ENCODE measurements at places on chromosomes 5 and 9.

DNA sequence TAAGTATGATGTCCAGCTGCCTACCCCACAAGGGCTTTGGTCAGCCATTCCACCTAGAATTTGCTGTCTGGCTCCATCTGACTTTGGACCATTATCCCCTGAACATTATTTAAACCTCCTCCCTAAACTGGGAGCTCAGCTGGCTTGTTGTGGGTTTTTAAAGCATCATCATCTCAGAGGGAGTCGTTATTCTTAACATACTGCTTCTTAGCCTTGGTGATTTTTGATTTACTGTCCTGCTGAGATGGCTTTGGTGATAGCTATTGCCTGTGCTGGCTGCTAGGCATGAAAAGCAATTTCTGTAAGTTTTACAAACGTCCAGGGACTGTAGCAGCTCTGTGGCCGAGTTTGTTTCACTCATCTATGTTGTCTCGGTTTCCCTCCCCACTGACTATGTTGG lies 256.1 kb downstream of the NR3C1 start:
- no peak for DNase-seq

DNA sequence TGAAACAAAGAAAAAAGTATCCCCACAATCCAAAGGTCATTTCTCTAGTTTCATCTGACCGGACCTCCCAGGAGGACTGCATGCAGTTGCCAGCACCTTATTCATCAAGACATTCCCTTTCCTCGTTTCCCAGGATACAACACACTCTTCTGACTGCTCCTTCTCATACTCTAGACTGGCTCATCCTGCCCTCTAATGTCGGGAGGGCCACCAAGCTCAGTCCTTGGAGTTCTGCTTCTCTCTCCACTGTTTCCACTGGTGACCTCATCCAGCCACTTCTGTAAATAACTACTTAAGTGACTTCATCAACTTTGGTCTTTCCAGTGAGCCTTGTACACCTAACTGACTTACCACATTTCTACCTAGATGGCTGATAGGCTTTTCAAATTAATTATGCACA lies 179.1 kb downstream of the EPB41L4A start:
- no peak for DNase-seq

- no peak for DNase-seq
Measured at GRCh38 chr5:72206994-72207393, 99.7 kb downstream of the MAP1B start.

- no peak for DNase-seq
Measured at GRCh38 chr5:4939042-4939781, 200.9 kb upstream of the ADAMTS16 start.

DNA sequence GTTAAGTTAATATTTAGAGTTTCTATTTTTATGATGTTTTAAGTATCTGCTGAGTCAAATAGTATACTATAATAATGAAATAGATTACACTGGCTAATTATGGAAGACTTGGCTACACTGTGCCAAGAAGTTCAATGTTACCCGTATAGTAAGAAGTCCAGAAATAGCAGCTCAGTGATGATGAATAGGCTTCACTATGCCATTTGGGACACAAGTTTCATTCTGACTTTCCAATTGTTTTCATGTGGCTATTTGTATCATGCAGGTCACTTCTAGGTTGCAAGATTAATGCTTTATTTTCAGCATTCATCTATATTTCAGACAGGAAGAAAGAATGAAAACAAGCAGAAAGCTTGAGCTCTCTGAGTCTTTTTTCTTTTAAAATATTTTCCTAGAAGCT lies 194.5 kb upstream of the RIOK2 start:
- no peak for DNase-seq

GRCh38 chr5:168932400-168933189 lies 353.4 kb upstream of the PANK3 start:
- DNase-seq = no peak

- no peak for DNase-seq
Measured at GRCh38 chr9:129309041-129309430, 131.0 kb upstream of the IER5L start.
